T-helper 2 cell treated with Interferon-gamma antibody and Interleukin-4, amounts not matched to agents 5 μg/mL and 100 μg/mL, for 36 hours (primary cell): ENCODE measurements at places on chromosomes 2 and 18.

- DNase-seq: no peak
Observed at GRCh38 chr18:23143016-23143814, 7.9 kb downstream of the CABLES1 start.

- no peak for DNase-seq
Observed at GRCh38 chr2:24984912-24985311, 13.2 kb upstream of the DNAJC27 start.

DNA sequence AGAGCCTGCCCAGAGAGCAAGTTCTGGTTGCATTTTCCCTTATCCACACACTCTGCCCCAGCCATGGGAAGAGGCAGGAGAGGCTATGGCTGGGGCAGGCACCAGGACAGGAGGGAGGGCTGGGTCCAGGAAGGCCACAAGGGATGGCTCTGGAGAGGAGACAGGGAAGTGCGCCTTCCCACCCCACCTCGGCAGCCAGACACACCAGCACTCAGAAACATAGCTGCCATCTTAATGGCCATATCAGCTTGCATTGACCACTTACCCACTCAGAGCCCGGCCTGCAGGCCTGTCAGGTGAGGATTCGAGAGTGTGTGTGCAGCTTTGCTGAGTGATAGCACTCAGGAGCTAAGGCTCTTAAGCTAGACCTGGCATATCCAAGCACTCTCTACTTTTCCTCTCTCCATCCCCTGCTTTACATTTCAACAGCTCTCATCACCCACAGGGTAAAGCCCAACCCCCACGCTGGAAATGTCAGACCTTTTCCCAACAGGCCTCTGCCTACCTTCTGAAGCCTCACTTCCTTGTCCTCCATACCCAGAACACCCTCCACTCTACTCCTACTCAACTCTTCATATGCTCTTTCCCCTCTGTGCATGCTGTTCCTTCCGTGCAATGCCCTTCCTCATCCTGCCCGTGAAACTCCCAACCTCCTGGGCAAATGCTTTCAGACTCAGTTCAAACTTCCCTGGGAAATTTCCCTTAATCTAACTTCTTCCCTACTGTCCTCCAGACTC, 147.9 kb downstream of the TNS1 start:
- no peak for DNase-seq

GRCh38 chr2:237791977-237792727, 6.4 kb upstream of the RBM44 start:
- no peak for DNase-seq

GRCh38 chr2:207995887-207996286, 29.4 kb downstream of the PLEKHM3 start:
- DNase-seq: no peak

DNA sequence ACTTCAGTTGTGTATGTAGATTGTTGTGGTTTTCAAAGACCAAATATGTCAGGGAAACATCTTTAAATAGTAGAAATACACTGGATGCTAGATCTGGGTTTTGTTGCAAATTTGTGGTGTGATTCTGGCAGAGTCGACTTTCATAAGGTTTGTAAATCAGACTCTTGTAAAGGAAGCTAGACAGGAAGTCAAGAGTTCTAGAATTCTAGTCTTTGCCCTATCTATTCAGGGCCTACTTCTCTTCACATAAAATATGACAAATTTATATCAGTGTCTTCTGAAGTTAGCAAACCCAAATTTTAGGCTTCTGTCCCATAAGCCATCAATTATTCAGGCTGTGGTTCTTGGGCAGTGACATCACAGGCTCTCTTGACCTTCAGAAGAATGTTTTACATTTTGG, 1579.2 kb upstream of the PIK3C3 start:
- no peak for DNase-seq

DNA sequence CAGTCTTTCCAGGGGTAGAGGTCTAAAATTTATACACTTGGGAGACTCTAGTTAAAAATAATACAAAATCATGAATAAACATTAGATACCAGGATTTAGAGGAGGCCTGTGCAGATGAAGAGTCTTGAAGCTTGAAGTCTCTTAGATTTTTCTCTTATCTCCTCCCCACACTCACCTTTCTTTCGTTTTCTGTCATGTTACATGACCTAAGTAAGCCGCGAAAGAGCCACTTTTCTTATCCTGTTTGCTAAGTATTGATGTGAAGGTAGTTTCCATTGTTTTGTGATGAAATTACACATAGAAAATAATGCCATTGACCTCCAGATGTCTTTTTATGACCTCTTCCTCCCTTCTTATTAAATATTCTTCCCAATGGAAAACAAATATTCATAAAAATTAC, 367.8 kb downstream of the LRRTM1 start:
- no peak for DNase-seq

DNA sequence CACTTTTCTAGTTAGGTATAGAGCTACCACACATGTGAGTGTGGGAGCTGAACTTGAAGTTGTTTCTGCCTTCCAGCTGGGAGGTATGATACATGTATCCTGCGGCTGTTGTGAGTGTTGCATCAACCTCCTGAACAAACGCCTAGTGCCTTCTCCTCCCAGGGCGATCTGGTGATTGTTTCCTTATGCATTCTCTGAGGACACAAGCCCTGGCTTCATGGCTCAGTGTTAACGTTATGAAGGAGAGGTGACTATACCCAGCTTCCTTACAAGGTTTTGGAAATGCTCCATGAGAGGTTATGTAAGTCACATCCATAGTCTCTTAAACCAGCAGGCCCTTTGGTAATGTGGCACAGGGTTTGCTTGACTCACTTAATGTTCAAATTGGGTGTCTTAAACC, 64.9 kb downstream of the SPRED2 start:
- DNase-seq: no peak

DNA sequence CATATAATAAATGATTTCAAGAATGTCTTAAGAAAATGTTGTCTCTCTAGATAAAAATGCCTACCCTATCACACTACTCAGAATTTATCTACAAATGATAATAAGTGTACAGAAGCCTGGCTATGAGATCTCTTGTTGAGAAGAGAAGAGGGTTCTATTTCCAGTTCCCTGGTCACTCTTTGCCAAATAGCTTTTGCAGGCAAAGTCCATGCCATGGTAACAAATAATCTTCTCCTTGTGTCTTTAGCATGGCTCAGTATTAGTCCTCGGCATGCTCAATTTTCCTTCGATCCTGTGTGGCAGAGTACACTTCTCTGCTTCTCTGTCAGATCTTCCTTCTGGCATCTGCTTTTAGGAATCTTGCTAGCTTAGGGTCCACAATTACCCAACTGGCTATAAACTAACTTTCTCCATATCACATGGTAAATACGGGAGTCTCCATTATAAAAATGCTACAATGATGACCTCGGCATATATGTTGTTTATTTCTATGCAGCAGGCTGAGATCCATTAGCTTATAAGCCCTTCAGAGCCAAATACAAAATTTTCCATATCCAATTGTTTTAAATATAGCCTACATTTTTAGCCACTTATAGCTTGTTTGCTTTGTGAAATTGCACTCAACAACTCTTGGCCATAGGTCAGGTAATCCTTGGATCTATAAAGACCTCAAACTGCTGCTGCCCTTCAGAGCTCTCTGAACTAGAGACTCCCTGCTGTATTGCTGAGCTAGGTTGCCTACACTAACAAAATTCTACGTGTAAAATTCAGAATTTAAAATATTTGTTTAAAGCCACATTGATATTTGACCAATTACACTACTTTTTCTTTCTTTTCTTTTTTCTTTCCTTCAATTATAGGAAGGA, 157.5 kb downstream of the FSIP2 start:
- no peak for DNase-seq

DNA sequence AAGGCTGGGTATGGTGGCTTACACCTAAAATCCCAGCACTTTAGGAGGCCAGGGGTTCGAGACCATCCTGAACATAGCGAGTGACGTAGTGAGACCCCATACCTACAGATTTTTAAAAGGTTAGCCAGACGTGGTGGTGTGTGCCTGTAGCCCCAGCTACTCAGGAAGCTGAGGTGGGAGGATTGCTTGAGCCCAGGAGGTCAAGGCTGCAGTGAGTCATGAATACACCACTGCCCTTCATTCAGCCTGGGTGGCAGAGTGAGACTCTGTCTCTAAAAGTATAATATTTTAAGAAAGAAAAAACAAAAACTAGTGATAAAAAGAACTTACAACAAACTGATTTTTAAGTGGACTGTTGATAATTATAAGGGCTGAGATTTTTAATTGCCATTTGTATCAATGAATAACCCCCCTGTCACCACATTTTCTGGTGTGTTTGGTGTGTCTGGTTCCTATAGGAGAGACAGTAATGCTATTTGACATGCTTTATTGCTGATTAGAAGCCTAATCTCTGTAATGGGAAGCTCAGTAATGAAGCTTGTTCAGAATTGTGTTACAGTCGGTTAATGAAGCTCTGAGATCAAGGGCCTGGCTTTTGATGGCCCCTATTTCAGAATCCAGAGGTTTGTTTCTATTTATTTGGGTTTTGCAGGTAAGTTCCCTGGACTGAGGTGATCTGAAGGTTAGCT, 147.0 kb downstream of the NEDD4L start:
- no peak for DNase-seq

GRCh38 chr2:114082731-114083433, 193.0 kb downstream of the ACTR3 start:
- no peak for DNase-seq

- no peak for DNase-seq
Observed at GRCh38 chr2:168233726-168234406, 13.5 kb downstream of the STK39 start.

DNA sequence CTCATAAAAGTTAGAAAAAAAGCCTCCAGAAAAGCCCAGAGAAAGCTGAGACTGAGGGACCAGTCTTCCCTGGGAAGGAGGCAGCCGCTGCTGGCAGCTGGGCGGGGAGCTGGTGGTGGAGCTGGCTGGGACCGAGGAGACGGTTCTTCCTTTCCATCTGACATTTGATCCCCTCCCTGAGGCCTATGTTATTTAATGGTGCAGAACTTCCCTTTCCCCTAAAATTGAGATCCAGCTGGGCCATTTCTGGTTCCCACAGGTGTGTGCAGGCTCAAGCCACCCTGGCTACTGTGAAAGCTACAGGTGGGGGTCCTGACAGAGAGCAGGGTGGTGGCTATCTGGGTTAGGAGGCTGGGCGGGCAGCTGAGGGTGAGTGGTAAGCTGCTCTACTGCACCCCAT, 81.5 kb upstream of the FZD7 start:
- no peak for DNase-seq

GRCh38 chr2:74951211-74951754, 7.2 kb upstream of the POLE4 start:
- no peak for DNase-seq

- DNase-seq: no peak
Observed at GRCh38 chr18:23227726-23228070, 92.4 kb downstream of the CABLES1 start.

GRCh38 chr2:237669628-237670392, 42.4 kb downstream of the LRRFIP1 start:
- DNase-seq: no peak

- no peak for DNase-seq
Observed at GRCh38 chr2:66903745-66904465, 469.0 kb downstream of the MEIS1 start.

DNA sequence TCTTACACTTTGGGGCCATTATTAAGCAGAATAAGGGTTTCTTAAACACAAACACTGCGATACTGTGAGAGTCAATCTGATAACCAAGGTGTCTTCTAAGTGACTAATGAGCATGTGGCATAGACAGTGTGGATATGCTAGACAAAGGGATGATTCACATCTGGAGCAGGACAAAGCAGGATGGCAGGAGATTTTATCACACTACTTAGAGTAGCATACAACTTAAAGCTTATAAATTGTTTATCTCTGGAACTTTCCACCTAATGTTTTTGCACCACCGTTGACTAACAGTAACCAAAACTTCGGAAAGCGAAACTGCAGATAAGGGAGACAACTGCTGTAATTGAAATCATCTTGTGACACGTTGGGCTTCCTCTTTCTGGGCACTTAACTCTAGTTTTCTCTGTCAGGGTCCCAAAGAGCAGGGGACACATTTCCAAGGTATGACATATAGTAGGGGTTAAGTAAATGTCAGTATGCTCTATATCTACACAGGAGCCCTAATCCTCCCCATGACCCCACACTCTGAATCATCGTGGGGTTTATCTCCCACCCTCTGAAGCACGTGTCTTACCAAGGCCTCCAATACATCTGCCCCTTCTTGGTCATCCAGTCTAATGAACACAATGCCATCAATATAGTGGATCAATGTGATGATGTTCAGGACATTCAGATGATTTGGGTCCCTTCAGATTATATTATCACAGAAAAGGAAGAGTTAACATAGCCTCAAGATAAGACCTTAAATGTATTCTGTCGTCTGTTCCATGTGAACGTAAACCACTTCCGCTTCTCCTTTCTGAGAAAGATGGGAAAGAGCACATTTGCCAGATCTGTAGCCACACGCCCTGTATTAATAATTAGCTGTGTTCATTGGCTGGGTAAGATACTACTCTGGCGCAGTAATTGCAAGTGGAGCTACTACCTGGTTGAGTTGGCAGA, 78.7 kb downstream of the FTCDNL1 start:
- peak; percentile 10 for DNase-seq

DNA sequence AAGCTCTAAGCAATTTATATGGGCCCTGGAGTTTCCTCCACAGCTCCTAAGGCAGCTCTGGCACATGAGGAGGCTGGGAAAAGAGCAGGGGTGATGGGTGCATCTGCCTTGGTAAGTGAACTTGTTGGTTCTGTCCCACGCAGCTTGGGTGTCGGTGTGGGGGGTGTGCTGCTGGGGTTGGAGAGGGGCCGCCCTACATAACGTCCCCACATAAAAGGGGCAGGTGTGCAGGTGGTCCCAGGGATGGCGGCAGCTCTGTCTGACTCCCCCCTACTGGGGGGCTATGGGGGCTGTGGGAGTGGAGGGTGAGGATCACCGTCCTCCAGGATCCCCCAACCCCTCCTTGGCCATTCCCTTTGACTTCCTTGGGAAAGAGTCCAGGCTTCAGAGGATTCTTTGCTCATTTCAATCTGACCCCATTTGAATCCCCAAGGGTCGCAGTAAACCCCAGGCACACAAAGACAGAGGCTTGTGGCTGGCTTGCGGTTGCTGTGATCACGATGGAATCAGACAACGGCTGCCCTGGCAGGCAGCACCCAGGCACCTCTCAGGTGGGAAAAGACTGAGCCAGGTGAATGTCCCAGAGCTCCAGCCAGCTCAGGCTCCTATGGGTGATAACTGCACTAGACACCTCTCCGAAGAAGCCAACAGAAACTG, 34.5 kb upstream of the CD8A start:
- no peak for DNase-seq
